ENCODE measurements at places on chromosomes 13 and 19. TPM values are rescaled to one million over a fixed set of nuclear protein-coding genes. Genes with fewer than 3 reads are reported as not detected.

GRCh38 chr13:98482476-98483444 lies 94.1 kb downstream of the STK24 start:
- no peak for DNase-seq

DNA sequence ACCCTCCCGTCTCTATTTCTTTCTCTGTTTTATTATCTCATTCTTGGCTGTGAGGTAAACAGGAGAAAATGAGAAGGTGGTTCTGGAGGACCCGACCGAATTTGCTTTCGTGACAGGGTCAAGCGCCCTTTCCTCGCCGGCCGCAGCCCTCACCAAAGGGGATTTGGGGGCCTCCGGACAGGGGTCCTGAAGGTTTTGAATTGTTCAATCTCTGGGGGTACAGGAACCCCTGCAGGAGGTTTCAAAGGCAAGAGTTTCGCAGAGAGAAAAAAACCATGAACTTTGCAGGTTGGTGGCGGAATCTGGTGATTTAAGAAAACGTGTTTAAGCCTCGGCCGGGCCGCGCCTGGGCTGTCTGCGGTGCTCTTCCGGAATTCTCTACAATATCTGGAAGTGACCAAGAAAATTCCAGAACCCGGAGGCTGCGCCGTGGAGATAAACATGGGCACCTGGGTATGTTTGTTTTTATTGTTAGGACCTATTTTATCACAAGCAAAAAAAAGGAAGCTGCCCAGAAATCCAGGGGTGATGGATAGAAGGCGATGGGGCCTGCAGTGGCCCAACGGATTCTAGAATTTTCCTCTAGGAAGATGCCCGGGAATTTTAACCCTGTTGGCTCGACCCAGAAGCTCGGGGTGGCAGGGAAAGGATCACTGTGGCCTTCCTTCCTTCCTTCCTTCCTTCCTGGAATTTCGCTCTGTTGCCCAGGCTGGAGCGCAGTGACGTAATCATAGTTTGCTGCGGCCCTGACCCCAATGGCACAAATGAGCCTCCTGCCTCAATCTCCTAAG lies 14.2 kb upstream of the PTBP1 start:
- DNase-seq: no peak

IRGC gene
- not detected for total RNA-seq

KXD1 gene
- total RNA-seq: 111 TPM

GRCh38 chr19:791007-791566 lies 6.2 kb upstream of the PTBP1 start:
- DNase-seq: no peak

GRCh38 chr13:47087841-47088240 lies 191.0 kb upstream of the HTR2A start:
- DNase-seq: no peak

- DNase-seq: no peak
Measured at GRCh38 chr13:44413095-44413494, 39.5 kb downstream of the SERP2 start.

DNA sequence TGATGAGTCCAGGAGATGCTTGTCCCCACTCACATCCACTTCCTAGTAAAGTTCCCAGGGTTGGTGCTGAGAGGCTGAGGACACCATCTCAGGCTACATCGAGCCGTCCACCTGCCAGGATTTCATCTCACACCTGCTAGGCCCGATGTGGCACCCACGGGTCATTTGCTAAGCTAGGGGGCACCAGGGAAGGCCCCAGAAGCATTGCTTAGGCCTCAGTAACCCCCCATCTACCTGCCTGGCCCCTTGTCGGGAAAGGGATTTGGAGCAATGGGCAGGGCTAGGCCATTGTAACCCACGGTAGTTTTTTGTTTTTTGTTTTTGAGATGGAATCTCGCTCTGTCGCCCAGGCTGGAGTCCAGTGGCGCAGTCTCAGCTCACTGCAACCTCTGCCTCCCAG lies 51.8 kb downstream of the F2RL3 start:
- no peak for DNase-seq

GRCh38 chr19:18112989-18113478 lies 15.5 kb downstream of the MAST3 start:
- no peak for DNase-seq
